Fibroblast of villous mesenchyme (primary cell): ENCODE measurements at places on chromosomes 5 and 9.

- DNase-seq: peak; percentile 87
Observed at GRCh38 chr5:163503106-163504078, 2.0 kb upstream of the MAT2B start.

- DNase-seq: no peak
Observed at GRCh38 chr9:5571629-5572232, 57.2 kb upstream of the RIC1 start.

- DNase-seq: no peak
Observed at GRCh38 chr5:89343666-89344065, 460.7 kb upstream of the MEF2C start.

DNA sequence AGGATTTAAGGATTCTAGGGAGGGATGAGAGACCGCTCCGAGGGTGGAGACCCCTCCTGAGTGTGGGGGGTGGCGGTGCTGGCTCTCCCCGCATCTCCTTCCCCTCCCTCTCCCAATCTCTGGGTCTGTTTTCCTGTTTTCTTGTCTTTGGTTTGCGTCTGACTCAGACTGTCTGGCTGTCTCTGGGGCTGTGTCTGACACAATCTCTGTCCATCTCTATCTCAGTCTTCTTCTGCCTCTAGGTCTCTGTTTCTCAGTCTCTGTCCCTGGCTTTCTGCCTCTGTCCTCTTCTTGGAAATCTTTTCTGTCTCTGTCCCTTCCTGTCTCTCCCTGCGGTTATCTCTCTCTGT is 196 bp upstream of the GRM6 start:
- DNase-seq: no peak

DNA sequence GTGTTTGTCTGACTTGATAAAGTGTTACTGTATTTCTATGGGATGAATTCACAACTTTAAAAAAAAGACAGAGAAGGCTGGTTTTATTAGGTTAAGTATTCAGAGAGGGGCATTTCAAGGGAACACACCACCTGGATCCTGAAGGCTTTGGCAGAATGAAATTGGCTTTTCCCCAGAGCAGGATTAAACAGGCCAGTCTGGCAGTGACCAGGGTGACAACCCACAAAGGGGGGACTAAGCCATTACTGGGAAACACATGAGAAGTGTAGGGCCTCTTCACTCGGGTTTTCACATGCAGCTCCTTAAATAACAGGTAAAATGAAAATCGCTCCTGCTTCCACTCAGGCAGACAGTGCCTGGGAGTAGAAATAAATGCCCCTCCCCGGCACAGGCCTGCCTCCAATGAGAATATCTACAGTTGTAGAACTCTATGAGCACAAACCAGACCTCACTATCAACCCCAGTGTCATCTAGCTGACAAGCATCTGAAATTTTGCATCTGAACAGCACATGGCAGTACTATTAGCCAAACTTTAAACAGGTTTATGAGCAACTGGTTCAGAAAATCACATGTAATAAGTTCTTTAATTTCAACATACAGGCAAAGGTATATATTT is 85.8 kb downstream of the LHFPL2 start:
- DNase-seq: no peak

GRCh38 chr5:126376443-126376842 is 46.8 kb upstream of the GRAMD2B start:
- no peak for DNase-seq

DNA sequence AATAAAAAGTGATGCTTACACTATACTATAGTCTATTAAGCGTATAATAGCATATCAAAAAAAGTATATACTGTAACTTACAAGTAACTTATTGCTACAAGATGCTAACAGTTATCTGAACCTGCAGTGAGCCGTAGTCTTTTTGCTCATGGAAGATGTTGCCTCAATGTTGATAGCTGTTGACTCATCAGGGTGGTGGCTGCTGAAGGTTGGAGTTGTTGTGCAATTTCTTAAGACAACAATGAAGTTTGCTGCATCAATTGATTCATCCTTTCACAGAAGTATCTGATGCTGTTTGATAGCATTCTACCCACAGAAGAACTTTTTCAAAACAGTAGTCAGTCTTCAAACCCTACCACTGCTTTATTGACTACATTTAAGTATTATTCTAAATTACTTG is 7.8 kb upstream of the C9orf40 start:
- DNase-seq: peak; percentile 74

GRCh38 chr5:116492016-116492623 is 82.5 kb downstream of the SEMA6A start:
- DNase-seq: peak; percentile 90

DNA sequence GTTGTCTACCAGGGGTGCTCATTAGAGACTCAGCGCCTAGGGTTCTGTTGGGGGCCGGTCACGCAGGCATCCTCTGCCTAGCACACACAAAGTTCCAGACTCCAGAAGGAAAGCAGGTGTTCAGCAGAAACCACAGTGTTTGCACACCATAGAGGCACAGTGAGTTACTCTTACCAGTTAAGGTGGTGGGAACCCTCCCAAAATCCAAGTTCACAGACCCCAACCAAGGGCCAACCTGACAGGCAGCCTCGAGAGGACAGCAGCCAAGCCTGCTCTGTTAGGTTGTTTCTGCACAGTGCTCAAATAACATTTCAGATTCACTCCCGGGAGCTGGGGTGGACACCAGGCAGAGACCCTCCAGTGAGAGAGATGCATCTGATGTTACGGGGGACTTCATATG is 36.2 kb downstream of the SECISBP2 start:
- no peak for DNase-seq
